Activated T-cell treated with anti-CD3 and anti-CD28 coated beads, Interleukin-2, amount 50 U/mL, for 4 hours (primary cell): ENCODE measurements at places on chromosomes 1 and 21. TPM values are rescaled to one million over a fixed set of nuclear protein-coding genes. Genes with fewer than 3 reads are reported as not detected.

The LAMTOR2 gene
- total RNA-seq = 62.3 TPM

The NCAM2 gene
- total RNA-seq = not detected

The HSF2BP gene
- 1.9 TPM for total RNA-seq

- no peak for DNase-seq
These were observed 34.1 kb upstream of the RUNX1 start for GRCh38 chr21:35083246-35083645.

DNA sequence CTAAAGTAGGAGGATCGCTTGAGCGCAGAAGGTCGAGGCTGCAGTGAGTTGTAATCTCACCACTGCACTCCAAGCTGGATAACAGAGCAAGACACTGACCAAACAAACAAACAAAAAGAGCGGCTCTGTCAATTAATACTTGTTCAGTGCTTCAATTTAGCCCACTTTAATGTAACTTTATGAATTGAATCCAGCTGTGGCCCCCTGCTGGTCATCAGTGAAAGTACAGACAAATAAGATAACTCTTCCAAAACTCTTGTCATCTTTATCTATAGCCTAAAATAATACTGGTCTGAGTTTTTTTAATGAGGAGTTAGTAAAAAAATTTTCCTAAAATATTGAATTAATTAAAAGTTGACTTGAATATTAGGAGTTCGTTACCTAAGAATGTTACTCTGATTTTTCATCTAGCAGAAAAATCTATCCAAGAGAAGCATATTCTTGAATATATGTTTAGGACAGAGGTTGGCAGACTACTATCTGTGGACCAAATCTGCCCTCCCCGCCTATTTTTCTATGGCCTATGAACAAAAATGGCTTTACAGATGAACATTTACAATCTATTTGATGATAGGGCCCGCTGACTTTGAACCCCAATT, 26.1 kb downstream of the ATP5PF start:
- peak; percentile 42 for DNase-seq

GRCh38 chr1:110361856-110362255, 22.7 kb downstream of the RBM15 start:
- no peak for DNase-seq
